Stimulated activated CD4-positive, alpha-beta T cell treated with anti-CD3 and anti-CD28 coated beads, Interleukin-2, amount 100 ng/mL, for 48 hours (primary cell): ENCODE measurements at places on chromosomes 16 and 17.

- DNase-seq = no peak
Measured at GRCh38 chr16:14211856-14212543, 140.9 kb downstream of the MRTFB start.

GRCh38 chr17:65385726-65386125 is 175.7 kb downstream of the AXIN2 start:
- no peak for DNase-seq

- no peak for DNase-seq
Measured at GRCh38 chr17:27506348-27507218, 50.3 kb downstream of the KSR1 start.

DNA sequence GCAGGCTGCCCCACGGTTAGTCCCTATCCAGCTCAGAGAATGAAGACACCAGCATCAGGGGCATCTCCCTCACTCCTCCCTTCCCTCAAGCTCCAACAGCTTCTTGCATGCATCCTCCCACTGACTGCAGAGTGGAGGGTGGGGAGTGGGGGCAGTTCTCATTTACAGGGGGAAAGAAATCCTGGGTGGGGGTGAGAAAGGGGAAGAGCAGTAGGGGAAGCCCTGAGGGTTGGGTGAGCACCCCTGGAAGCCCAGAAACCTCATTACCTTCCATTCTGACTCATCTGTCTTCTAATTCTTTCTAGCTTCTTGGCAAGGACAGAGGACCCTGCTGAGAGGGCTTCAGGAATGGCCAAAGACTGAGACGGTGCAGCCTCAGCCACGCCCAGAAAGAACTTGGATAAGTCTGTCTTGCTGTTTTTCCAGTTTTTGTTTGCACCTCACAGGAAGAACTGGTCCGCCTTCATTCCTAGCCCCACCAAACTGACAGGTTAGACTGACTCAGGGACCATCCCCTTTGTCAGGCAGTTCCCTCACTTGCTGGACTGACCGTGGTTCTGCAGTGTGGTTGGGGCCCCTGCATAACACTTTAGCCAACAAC is 52.5 kb upstream of the WSB1 start:
- no peak for DNase-seq

DNA sequence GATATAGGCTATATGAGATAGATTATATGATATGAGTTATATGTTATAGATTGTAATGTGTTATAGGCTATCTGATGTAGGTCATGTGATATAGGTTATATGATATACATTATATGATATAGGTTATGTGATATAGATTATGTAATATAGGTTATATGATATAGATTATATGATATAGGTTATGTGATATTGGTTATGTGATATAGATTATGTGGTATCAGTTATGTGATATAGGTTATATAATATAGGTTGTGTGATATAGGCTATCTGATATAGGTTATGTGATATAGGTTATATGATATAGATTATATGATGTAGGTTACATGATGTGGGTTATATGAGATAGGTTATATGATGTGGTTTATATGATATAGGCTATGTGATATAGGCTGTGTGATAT is 68.5 kb downstream of the RGS9 start:
- DNase-seq = no peak

DNA sequence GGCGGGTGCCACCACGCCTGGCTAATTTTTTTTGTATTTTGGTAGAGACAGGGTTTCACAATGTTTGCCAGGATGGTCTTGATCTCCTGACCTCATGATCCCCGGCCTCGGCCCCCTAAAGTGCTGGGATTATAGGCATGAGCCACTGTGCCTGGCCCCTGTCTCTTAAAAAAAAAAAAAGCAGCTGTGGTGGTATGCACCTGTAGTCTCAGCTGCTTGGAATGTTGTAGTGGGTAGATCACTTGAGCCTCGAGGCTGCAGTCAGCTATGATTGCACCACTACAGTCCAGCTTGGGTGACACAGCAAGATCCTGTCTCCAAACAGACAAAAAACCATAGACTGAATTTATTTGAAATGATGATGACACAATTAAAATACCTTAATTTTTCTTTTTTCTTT is 24.3 kb downstream of the CDK12 start:
- no peak for DNase-seq

- DNase-seq = no peak
Measured at GRCh38 chr17:31811101-31811500, 47.9 kb downstream of the COPRS start.

DNA sequence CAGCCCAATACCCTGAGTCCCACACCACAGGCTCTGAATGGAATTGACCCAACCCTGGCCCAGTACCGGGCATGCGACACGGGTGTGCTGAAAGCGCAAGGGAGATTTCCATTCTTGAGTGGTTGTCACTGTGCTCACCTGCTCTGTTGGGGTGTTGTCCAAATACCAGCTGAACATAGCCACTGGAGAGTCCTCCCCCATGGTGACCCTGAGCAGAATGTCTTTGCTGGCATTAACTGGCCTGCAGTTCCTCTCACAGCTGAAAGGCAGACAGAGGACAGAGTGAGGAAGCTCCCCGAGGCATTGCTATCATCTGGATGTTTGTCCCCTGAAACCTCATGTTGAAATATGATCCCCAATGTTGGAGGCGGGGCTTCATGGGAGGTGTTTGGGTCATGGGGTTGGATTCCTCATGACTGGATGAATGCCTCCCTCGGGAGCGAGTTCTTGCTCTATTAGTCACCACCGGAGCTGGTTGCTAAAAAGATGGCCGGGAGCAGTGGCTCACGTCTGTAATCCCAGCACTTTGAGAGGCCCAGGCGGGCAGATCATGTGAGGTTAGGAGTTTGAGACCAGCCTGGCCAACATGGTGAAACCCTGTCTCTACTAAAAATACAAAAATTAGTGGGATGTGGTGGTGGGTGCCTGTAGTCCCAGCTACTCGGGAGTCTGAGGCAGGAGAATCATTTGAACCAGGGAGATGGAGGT is 57.3 kb upstream of the BCO1 start:
- no peak for DNase-seq

GRCh38 chr16:68377667-68378393 is 67.0 kb downstream of the PRMT7 start:
- DNase-seq = no peak

DNA sequence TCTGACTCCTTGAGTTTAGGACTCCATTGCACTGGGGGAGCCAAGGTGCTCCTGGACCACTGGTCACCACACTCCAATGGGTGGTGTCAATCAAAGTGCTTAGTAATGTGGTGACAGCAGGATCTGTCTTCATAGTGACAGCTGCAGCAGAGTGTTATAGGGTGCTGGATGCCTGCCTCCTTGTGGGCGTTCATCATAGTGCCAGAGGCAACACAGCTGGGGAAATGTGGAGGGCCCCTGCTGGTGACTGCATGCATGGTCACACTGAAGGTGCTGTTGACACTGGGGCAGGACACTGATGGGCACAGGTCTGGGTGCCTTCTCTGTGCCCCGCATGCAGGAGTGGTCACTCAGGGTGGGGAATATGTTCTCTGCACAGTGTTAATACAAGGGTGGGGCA is 177.5 kb upstream of the CDH8 start:
- no peak for DNase-seq

GRCh38 chr16:10967986-10968385 is 23.6 kb downstream of the CLEC16A start:
- no peak for DNase-seq

- no peak for DNase-seq
Measured at GRCh38 chr16:88194397-88195268, 188.1 kb upstream of the ZNF469 start.

DNA sequence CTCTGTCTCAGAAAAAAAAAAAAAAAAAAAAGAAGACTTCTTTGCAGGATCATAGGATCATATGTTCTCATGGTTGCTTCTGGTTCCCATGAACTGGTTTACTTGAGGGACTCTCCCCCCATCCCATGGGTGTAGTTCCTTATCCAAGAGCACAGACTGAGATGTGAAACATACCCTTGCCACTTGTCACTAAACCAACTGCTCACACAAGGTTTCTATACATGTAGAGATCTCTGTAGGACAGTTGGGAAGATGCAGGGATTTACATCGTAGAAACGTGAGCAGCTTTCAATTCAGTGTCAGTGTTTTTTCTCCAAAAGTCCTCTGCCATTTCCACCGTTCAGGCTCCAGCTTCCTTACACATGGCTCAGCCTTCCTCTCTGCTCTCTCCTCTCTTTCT is 11.1 kb upstream of the TMEM94 start:
- DNase-seq = no peak

GRCh38 chr17:50683434-50684287 is 24.1 kb downstream of the ANKRD40 start:
- no peak for DNase-seq

GRCh38 chr16:2719328-2720063 is 528 bp downstream of the PRSS27 start:
- DNase-seq = no peak

- no peak for DNase-seq
Measured at GRCh38 chr16:23754594-23755483, at the start of gene CHP2. Gene CHP2 (plus strand): TSS chr16:23755026. CDS start chr16:23755050, 24 bp downstream.

- DNase-seq = no peak
Measured at GRCh38 chr17:31294231-31294630, 2.8 kb downstream of the OMG start.

DNA sequence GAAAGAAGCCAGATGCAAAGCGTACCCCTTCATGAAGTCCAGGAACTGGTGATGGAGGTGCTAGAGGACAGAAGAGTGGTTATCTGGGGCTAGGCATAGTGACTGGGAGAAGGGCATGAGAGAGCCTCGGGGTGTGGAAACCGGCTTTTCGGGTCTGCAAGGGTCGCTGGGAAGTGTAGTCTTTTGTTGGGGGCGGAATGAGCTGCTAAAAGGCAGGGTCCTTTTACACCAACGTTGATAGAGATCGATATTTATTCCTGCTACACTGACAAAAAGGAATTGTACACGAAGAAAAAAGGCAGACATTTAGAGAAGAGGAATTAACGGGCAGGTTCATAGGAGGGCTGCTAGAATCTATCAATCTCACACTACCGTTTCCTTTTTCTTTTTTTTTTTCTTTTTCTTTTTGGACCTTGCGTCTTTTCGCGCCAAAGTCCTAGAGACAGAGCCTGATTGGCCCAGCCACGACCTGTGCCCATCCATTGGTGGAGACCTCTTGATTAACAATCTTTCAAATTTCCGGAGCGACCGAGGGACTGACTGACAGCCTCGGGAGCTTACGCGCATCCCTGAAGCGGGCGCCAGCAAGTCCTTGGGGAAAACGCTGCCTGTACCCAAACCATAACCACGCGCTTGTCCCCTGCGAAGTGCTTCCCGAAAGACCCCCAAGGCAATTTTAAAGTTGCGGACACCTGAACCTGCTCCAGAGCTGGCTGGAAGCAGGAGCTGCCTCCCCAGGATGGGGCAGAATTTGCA is 27.7 kb upstream of the DHRS7B start:
- peak; percentile 60 for DNase-seq

DNA sequence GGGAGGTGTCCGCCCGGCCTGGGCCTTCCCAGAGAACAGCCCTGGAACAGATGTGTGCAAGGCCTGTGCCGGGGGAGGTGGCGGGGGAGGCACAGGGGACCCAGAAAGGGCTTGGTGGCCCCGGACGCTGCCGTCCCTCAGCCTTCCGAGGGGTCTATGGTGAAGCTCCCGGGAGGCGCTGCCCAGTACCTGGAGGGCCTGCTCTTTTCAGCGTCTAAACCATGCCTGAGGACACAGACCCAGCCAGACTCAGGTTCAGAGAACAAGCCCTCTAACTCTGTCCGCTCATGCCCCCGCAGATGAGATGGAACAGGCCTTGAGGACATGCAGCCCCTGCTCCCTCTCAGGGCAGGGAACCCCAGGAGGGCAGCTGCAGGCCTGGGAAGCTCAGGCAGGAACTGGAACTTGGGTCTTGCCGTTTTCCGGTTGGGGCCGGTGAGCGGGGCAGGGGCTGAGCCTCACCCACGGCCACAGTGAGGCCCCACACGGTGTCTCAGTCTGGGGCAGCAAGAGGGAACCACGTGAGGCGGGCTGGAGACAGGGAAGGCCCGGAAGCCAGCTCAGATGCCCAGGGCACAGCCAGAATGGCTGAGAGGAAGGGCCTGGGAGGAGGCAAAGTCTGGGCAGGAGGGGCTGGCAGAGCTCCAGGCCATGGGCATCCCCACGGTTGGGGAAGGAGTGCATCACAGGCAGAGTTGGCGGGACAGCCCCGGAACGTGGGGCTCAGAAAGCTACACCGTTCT is 12.5 kb downstream of the SLC16A3 start:
- no peak for DNase-seq

DNA sequence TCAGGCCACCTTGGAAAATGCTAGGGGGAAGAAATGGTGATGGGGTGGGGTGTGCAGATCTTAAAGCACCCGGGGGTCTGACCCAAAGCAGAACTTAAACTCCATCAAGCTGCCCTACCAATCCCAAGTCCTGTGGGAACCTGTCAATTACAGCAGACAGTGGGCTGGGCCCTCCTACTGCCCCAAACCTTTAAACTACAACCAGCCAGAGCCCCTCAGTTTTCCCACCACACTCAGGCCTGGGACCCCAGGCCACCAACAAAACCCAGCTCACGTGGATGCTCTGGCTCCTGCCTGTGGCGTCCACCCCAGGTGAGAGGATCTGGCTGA is 2.7 kb downstream of the MYO18A start:
- no peak for DNase-seq

DNA sequence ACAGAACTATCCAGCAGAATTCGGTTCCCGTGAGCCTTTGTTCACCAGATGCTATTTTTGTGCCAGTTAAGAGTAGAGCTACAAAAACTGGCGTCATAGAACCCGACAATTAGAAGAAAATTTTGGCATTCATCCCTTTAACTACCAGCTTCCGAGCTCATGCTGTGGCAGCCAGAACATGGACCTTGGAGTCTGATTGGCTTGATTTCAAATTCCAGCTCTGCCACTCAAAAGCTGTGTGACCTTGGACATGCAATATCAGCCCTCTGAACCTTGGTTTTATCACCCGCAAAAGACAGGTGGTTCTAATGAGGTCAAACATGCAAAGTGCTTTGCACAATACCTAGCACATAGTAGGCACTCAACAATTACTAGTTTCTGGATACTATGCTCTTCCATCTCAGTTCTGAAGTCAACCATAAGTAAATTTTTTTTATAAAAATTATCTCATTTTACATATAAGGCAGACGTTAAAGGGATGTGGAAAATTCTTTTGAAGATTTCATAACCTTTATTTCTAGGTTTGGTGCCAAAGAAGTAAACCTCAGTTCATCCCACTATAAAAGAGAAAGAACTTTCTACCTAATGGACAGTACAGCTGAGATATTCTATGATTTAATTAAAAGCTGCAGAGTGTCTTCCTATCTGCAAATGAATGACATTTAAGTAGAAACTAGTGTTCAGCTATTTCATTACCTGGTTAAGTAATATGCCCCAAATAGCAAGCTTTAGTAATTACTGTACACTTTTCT is 331.5 kb downstream of the HAPSTR1 start:
- no peak for DNase-seq

- DNase-seq = no peak
Measured at GRCh38 chr16:81447383-81448101, 2.9 kb downstream of the CMIP start.
